ENCODE measurements at places on chromosomes 12 and 14.

GRCh38 chr12:46788072-46788887, 37.5 kb downstream of the SLC38A4 start:
- DNase-seq = no peak

GRCh38 chr12:98154850-98155249, 360.5 kb upstream of the TMPO start:
- no peak for DNase-seq

GRCh38 chr14:23139874-23140273, 20.8 kb upstream of the CEBPE start:
- DNase-seq = no peak

DNA sequence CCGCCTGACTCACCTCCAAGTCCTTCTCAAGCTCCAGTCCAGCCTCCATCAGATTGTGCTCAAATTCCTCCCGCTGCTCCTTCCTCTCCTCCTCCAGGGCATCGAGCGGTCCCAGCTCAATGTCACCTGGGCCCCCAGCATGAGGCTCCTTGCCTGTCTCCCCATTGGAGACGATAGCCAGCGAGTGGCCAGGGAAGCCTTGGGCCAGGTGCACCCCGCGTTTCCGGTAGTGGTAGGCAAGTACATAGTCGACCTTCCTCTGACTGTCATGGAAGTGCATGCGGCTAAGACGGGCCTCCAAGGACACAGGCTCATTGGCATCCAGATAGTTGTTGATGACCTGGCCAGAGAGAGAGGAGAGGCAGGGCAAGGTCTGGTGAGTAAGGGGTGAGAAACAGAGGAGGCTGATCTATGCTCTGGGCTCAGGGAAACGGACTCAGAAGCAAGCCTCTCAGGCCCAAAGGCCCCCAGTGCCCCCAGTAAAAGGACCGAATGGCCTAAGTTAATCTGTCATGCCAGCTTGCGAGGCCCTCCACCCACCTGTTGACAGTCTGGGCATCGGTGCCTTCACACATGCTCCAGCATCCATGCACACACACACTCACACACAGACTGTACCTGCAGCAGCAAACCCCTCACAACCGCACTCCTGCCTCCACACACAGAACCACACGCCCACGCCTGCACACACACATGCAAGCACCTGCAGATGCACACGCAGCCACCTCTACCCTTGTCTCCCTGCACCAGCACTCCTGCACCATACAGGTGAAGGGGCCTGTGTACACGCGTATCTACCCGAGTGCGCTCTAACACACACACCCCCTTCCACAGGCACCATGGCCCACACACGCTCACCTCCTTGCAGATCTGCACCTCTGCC, 23.8 kb downstream of the ANO2 start:
- no peak for DNase-seq

DNA sequence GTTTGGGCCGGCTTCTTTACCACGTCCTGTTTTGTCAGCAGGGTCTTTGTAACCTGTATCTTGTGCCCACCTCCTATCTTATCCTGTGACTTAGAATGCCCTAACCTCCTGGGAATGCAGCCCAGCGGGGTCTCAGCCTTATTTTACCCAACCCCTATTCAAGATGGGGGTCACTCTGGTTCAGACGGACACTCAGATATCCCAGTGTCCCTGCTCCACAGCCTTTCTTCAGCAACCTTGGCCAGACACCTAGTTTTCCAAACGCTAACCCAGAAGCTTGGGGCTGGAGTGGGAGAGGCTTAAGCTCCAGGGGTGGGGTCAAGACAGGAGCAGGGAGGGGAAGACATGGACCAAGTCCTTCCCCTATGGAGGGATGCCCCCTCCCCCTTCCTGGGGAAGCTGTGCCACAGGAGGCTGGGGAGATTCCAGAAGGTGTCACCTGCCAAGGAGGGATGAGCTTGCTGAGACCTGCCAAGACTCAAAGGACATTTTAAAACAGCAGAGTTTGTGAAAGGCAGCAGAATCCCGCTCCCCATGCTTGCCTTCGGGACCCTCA, 62.2 kb downstream of the RIN3 start:
- DNase-seq = no peak

GRCh38 chr14:20697273-20698017, 8.9 kb downstream of the ANG start:
- no peak for DNase-seq

- peak; percentile 62 for DNase-seq
These were observed at the start of gene EFS for GRCh38 chr14:23365036-23365731. EFS (minus strand) TSS chr14:23365172; CDS start chr14:23365025, 147 bp downstream.

- no peak for DNase-seq
These were observed 15.3 kb upstream of the NRXN3 start for GRCh38 chr14:78154827-78155226.

- DNase-seq = no peak
These were observed 72.4 kb upstream of the SYT1 start for GRCh38 chr12:78792052-78792698.

- DNase-seq = no peak
These were observed 11.0 kb upstream of the HEBP1 start for GRCh38 chr12:13011098-13011497.

GRCh38 chr14:63468294-63468693, 74.9 kb downstream of the PPP2R5E start:
- no peak for DNase-seq

DNA sequence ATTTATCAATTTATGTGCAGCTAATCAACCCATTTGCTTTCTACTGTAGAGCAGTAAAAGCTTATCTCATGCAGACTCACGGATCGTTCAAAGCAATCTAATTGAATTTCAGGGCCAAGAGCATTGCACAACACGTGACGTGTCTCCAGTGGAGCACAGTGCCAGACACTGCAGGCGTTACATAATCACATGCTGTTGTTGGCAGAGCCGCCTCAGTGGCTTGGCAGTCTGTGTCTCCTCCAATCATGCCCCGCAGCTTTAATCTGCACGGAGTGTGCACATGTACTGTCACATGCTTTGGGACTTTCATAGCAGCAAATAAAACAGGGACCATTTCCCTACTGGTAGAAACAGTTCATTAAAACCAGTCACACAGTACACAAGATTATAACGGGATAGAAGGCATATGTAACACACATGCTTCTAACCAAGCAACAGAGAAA, 309.3 kb downstream of the ITPR2 start:
- DNase-seq = peak; percentile 68

- no peak for DNase-seq
These were observed 125.2 kb upstream of the PARP11 start for GRCh38 chr12:3998397-3998796.

DNA sequence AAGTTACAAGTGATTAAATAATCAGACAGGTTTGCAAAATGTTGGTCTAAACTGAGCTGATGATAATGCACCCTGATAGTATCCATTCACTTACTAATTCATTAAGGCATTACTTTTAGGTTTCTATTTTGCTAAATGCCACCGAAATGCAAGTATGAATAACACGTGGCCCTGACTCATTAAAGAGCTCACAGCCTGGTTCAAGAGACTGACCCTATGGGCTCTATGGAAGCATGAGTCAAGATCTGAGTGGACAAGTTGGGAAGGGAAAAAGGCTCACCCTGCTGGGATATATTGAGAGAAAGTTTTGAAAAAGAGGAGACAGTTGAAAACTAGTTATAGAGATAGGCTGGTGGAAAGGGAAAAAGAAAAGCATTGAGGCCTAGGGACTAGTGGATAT, 14.8 kb upstream of the LRRC9 start:
- DNase-seq = no peak

- no peak for DNase-seq
These were observed 21.5 kb downstream of the JAG2 start for GRCh38 chr14:105146976-105147635.

GRCh38 chr14:77319422-77319821, 1.3 kb downstream of the POMT2 start:
- no peak for DNase-seq

GRCh38 chr12:49295082-49295936, at the start of gene PRPH:
PRPH (plus strand) TSS chr12:49295147; CDS start chr12:49295201, 54 bp downstream.
- no peak for DNase-seq
